ENCODE measurements at places on chromosomes 11 and 22. TPM values are rescaled to one million over a fixed set of nuclear protein-coding genes. Genes with fewer than 3 reads are reported as not detected.

The RAG2 gene
- not detected for total RNA-seq

The OR51B5 gene
- total RNA-seq, result not detected

The KCNK4 gene
- 0.52 TPM for total RNA-seq

The RIMBP3C gene
- total RNA-seq, result 0.23 TPM

The CREB3L1 gene
- total RNA-seq, result 324 TPM

The NCAPH2 gene
- total RNA-seq, result 25.6 TPM

The TMEM126B gene
- total RNA-seq, result 51.3 TPM

The CCDC157 gene
- 2.9 TPM for total RNA-seq

GRCh38 chr11:124732230-124732629 lies 7.5 kb upstream of the NRGN start:
- DNase-seq, result no peak
- no peaks in the 10 kb centered on the region for H3K4me1 ChIP-seq
- H3K36me3 ChIP-seq, result no peaks in the 10 kb centered on the region
- no peak overlapping the region for H3K27ac ChIP-seq
- peaks cover 9% of the 10 kb centered on the region for H3K27me3 ChIP-seq

GRCh38 chr11:79170321-79170720 lies 270.5 kb downstream of the TENM4 start:
- no peak overlapping the region for H3K4me3 ChIP-seq
- H3K27me3 ChIP-seq, result no peaks in the 10 kb centered on the region
- no peaks in the 10 kb centered on the region for H3K36me3 ChIP-seq
- H3K4me1 ChIP-seq, result peaks cover 18% of the 10 kb centered on the region
- H3K27ac ChIP-seq, result no peak overlapping the region

GRCh38 chr11:849104-849824 lies 6.6 kb downstream of the TSPAN4 start:
- peak overlapping the region; percentile 23 for H3K4me3 ChIP-seq
- H3K27ac ChIP-seq, result no peak overlapping the region
- DNase-seq, result no peak
- H3K4me1 ChIP-seq, result peaks cover 37% of the 10 kb centered on the region

- DNase-seq, result no peak
- H3K36me3 ChIP-seq, result no peaks in the 10 kb centered on the region
- no peak overlapping the region for H3K4me3 ChIP-seq
- peaks cover 4% of the 10 kb centered on the region for H3K4me1 ChIP-seq
Measured at GRCh38 chr11:65774525-65775306, 6.1 kb downstream of the AP5B1 start.

DNA sequence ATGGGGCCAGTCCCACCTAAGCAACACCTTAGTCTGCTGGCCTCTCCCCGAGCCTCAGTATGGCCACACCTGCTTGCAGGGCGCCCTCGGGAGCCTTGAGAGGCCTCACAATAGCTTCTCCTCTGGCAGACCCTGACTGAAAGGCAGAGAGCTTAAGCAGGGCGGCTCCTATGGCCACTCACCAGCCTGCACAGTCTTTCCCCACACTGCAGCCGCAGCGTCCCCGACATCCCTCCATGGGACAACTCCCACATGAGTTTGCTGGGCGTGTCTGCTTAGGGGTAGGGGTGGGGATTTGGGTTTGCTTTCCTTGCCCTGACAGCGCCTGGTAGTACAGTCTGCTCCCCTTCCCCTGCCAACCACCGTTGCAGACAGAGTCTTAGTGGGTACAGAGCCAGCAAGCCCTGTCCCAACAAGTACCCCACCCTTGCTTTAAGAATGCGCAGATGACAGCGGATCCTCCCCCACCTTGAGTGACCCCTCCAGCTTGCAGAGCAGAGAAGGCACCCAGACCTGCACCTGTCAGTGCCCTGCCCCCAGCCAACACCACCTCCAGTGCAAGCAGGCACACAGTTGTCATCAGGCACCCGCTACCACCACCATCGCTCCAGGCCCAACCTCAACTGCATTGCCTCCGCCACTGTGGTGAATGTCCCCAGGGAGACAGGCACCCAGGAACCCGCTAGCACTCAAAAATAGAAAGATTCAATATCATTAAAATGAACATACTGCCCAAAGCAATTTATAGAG lies 413.8 kb upstream of the ARHGAP42 start:
- no peaks in the 10 kb centered on the region for H3K36me3 ChIP-seq
- no peaks in the 10 kb centered on the region for H3K27me3 ChIP-seq
- no peak overlapping the region for H3K27ac ChIP-seq

DNA sequence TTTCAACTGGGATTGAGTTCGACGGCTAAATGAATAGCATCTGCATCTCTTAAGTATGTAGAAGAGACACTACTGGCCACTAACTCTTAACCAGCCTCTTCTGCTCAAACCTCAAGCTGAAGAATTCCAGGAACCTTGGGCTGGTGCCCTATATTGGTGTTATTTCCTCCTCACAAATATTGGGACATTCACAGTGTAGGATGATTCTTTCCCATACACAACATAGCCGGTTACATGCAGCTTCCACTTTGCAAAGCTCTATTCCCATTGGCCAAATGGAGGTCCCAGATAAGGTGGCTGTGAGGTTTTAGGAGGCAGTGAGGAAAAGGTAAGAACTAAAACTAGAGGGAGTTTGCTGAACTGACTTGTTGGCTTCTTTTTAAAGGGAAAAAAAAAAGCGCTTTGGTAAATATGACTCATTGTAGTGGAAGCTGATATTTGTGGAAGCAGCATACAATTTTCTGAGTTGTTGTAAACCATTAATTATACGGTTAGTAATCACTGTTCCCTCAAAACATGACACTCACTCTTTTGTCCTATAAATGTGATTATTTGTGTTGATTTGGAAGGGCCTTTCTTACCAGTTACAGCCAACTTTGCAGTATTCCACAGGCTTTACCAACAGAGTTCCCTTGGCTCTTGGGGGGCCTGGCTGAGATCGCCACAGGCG lies 17.6 kb downstream of the C22orf31 start:
- H3K36me3 ChIP-seq, result no peaks in the 10 kb centered on the region
- DNase-seq, result peak; percentile 78
- H3K27me3 ChIP-seq, result no peaks in the 10 kb centered on the region
- H3K4me3 ChIP-seq, result peak overlapping the region; percentile 43
- peak overlapping the region; percentile 91 for H3K27ac ChIP-seq
- H3K4me1 ChIP-seq, result peaks cover 38% of the 10 kb centered on the region

DNA sequence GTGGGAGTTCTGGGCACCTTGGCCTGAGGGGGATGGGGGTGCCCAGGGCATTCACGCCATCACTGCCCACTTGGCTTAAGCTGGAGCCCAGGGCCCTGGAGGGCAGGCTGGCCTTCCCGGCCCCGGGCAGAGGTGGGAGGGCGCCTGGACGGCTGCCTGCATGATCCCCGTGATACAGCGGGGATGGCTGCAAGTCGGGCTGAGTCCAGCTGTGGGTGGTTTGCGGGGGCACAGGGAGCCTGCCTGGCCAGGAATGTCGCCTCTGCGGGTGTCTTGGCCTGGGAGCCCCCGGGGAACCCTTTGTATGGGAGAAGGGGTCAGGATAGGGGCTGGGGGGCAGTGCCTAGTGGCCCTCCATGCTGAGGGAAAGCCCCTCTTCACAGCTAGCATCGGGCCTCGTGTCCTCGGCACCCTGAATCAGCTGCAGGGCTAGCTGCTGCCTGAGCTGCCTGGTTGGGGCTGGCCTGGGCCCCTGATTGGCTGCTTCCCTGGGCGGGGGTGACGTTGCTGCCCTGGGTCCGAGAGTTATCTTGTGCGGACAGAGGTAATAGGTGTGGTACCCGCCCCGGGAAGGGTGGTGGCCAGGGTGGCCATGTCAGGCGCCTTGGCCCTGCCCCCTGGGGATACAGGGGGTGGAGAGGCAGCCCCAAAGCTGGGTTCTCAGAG lies 8.3 kb downstream of the BRSK2 start:
- no peak for DNase-seq
- H3K4me1 ChIP-seq, result no peaks in the 10 kb centered on the region
- H3K4me3 ChIP-seq, result no peak overlapping the region
- H3K27me3 ChIP-seq, result no peaks in the 10 kb centered on the region

DNA sequence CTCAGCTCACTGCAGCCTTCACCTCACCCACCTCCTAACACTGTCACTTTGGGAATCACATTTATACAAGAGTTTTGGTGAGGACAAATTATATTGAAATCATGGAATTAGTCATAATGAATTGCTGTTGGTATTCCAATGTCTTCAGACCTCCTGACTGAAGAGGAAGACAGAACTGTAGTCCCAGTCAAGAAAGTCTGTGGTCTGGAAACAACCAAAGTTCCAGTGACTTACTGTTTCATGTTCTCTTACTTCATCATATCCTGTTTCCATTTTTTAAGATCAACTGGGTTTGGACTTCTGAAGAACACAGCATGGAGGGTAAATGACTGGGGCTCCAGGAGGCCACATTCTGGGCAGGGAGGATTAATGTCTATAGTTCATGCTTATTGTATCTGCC lies 43.0 kb upstream of the HIPK3 start:
- DNase-seq, result peak; percentile 34
- no peaks in the 10 kb centered on the region for H3K36me3 ChIP-seq
- H3K27me3 ChIP-seq, result no peaks in the 10 kb centered on the region
- H3K4me1 ChIP-seq, result no peaks in the 10 kb centered on the region
- H3K27ac ChIP-seq, result no peak overlapping the region

DNA sequence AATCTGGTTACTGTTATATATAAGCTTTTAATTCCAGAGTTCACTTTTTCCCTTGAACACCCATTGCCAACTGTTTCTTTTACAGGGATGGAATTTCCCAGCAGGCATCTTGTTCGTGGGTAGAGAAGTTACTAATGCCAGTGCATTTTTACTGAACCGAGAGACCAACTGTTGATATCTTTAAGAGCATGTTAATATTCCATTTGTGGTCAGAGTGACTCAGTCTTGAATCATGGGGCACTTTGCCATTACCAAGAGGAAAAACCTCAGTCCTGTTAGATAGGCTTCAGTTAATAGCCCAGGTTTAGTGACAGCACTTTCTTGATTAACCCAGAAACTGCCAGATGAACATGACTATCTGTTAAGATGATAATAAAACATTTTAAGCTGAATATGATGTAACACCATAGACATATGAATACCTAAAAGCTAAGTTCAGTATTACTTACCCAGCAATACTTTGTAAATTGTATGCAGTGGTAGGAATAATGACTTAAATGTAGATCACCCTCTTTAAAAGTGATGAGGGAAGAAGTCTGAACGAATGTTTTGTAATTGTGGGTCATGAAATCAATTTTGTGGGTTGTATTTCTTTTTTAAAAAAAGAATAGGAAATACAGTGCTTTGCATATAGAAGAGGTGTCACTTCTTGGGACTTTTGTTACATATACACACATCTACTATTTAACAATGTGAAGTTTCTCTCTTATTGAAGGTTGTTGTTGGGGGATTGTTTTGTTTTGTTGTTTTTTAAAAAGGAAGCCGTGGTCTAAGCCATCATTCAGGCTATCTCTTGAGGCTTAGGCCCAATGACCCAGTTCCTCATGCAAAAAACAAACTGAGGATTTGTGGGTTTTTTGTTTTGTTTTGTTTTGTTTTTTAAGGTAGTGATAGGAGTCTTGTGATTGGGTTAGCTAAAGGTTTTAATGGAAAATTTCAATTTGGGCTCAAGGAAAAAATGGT lies 79.2 kb upstream of the GRIK4 start:
- no peaks in the 10 kb centered on the region for H3K27me3 ChIP-seq
- peak overlapping the region; percentile 94 for H3K27ac ChIP-seq
- H3K4me3 ChIP-seq, result peak overlapping the region; percentile 40
- peak; percentile 99 for DNase-seq

- H3K27me3 ChIP-seq, result peaks cover 12% of the 10 kb centered on the region
- H3K36me3 ChIP-seq, result no peaks in the 10 kb centered on the region
- H3K27ac ChIP-seq, result no peak overlapping the region
- no peak overlapping the region for H3K4me3 ChIP-seq
- DNase-seq, result peak; percentile 38
- H3K4me1 ChIP-seq, result no peaks in the 10 kb centered on the region
Measured at GRCh38 chr22:35231585-35232084, 25.7 kb upstream of the HMGXB4 start.

- peaks cover 12% of the 10 kb centered on the region for H3K27me3 ChIP-seq
- no peaks in the 10 kb centered on the region for H3K4me1 ChIP-seq
- H3K4me3 ChIP-seq, result no peak overlapping the region
Measured at GRCh38 chr22:24810043-24810749, 4.2 kb downstream of the SGSM1 start.

DNA sequence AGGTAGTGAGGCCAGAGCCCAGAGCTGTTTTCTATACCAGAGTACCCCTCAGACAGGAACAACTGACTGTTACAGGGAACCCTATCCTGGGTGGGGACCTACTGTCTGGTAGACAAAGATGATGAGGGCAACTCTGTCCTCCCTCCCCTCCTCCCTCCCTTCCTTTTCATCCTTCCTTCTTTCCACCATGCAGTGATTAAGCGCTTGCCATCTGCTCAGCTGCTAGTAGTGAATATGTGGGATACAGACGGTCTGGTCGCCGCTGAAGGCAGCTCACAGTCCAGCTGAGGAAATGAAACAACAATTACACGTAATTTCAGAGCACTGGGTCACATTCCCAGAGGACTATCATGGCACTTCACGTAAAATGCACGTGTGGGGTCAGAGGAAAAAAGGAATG lies 597.1 kb downstream of the BUD13 start:
- no peak overlapping the region for H3K4me3 ChIP-seq
- H3K27ac ChIP-seq, result no peak overlapping the region
- no peaks in the 10 kb centered on the region for H3K4me1 ChIP-seq
- no peaks in the 10 kb centered on the region for H3K27me3 ChIP-seq

DNA sequence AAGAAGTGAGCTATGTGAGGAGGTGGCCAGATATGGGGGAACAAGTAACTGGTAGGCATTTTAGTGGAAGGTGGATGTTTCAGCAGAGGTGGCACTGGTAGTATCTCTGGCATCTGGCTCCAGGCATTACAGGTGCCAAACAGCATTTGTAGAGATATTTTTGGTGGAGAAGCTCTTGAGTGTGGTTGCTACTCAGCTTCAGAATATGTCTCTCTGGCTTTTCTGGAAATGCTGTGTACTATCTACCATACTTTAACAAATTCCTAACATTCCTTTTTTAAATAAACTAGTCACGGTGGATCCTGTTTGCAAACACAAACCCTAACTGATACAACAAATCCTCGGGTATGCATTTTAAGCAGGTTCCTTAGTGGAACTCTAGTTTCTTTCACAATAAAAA lies 128.0 kb downstream of the BARX2 start:
- DNase-seq, result no peak
- H3K36me3 ChIP-seq, result no peaks in the 10 kb centered on the region
- H3K27ac ChIP-seq, result no peak overlapping the region
- H3K4me3 ChIP-seq, result no peak overlapping the region
- H3K4me1 ChIP-seq, result no peaks in the 10 kb centered on the region

GRCh38 chr22:32794449-32795213 lies 6.9 kb upstream of the TIMP3 start:
- no peaks in the 10 kb centered on the region for H3K36me3 ChIP-seq
- no peak overlapping the region for H3K4me3 ChIP-seq
- peaks cover 10% of the 10 kb centered on the region for H3K4me1 ChIP-seq
- no peak overlapping the region for H3K27ac ChIP-seq

DNA sequence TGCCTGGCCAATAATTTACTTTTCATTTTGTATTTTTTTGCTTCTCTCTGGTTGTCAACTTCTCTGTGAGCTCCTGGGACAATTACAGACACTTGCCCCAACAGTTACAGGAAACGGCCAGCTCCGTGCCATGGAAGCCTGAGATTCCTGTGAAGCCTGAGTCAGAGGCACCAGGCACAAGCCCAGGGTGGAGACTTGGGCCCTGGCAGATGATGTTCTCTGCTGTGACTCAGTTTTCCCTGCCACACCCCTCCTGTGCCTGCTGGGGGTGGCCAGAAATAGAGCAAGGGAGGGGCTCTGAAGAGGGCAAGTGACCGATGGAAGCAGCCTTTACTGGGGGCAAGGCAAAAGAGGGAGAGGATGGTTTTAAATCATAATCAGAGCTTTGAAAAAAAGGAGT lies 4.9 kb downstream of the ATP5MGL start:
- H3K36me3 ChIP-seq, result peaks cover 13% of the 10 kb centered on the region
- peaks cover 25% of the 10 kb centered on the region for H3K4me1 ChIP-seq
- no peak overlapping the region for H3K4me3 ChIP-seq
- H3K27me3 ChIP-seq, result no peaks in the 10 kb centered on the region
- peak; percentile 89 for DNase-seq
- H3K27ac ChIP-seq, result peak overlapping the region; percentile 68
